CD4-positive, alpha-beta T cell treated with Interleukin-6 at 100 ng/mL for 8 hours (primary cell): ENCODE measurements at places on chromosomes 12 and 14.

GRCh38 chr12:10717410-10717809 is 5.7 kb downstream of the YBX3 start:
- DNase-seq = no peak

DNA sequence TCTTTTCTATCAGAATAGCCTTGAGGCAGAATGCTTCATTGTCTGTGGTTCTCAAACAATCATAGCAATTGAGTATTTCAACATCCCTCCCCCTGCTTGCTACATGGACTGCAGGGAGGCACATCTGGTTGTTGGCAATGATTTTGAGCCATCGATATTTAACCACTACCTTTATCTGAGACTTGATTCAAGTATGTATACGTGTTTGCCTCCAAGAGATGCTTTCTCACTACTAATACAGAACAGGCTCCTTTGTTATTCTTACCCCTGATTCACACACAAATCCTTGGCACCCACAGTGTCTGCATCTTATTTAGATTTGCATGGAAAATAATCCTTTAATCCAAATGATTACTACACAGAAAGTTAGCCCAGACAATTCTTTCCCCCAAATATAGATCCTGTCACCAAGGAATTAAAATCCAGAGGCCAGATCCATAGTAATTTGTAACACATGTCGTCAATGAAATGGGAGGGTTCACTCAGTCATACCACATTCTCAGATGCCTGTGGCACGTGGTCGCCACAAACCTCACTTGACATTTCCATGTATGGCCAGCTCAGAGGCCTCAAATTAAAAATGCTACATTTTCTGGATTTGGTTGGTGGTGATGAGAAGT is 199.3 kb downstream of the ITPR2 start:
- DNase-seq = no peak

GRCh38 chr14:36512585-36513003 is 7.4 kb downstream of the NKX2-1 start:
- no peak for DNase-seq

DNA sequence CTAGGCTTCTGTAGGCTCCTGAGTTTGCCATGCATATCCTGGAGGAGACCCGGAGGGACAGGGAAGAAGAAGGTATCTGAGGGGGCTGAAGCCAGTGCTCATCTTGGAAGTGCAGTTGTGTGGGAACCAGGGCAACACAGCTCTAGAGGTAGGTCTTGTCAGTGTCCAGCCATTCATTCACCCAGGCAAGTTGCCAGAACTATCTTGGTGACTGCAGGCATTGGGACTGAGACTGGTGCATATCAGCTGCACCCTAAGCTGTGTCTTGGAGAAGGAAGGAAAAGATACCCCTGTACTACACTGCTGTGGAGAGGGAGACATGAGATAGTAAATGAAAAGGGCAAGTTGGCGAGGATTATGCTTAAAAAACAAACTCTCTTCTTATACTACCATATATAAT is 4.9 kb upstream of the WIF1 start:
- DNase-seq = no peak
